ENCODE measurements at places on chromosomes 6 and 20.

GRCh38 chr6:3221578-3221977, 5.9 kb downstream of the TUBB2B start:
- DNase-seq: no peak

DNA sequence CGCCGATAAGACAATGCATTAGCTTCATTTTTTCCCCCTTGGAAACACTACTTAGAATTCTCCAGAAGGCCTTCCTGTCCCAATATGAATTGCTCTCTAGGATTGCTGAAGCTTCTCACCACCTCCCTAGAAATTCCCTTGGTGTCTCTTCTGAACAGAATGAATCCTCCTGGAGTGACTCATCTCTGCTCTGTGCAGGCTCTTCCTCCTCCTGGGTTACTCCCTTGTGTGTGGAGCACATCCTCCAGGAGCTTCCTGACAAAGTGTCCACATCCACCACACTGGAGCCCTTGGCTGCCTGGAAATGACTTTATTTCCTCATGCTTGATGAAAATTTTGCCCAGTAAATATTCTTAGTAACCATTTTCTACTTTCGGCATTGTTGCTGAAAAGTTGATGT, 54.4 kb downstream of the DTNBP1 start:
- DNase-seq: no peak

DNA sequence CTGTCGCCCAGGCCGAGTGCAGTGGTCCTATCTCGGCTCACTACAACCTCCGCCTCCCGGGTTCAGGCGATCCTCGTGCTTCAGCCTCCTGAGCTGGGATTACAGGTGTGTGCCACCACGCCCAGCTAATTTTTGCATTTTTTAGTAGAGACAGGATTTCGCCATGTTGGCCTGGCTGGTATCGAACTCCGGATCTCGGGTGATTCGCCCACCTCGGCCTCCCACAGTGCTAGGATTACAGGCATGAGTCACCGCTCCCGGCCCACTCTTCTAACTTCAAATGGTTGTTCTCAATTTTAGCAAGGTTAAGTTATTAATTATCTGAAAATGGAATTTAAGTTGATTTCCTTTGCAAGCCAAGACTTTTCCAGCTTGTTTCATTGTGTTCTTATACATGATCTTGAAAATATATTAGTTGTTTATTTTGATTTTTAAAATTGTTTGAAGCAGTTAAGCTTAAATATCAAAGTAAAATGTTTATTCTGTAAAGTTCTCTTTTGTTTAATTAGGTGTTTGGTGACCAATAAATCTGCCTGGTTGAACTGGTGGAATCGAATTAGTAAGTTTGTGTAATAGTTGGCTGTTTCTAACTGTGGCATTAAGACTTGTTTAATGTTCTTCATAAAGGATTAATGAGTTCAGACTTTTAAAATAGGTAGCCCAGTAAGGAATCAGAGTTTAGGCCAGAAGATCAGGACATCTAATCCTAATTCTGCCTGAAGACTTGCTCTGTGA, 2.3 kb downstream of the PM20D2 start:
- no peak for DNase-seq

GRCh38 chr6:86682297-86682696, 255.0 kb upstream of the HTR1E start:
- no peak for DNase-seq

- no peak for DNase-seq
Observed at GRCh38 chr6:2581611-2582010, 169.1 kb downstream of the MYLK4 start.

DNA sequence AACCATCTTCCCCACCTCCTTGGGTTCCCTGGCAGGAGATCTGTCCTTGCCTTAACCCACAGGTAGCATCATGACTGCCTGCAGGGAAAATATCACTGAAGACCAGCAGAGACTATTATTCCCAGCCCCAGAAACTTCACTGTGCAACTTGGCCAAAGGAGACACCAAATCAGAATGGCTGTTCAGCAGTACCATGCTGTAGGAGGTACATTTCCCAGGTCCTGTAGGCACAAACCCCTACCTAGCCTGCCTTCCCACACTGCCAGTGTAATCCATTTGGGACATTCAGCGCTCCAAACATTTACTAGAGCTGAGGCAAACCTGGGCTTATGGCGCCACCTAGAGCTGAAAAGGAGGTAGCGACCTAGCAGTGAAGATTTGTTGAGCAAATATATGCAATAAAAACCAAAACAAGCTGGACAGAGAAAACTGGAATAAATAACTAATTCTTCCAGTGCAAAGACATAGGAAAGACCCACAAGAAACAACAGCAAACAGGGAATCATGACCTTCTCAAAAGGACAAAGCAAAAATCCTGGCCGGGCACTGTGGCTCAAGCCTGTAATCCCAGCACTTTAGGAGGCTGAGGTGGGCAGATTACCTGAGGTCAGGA, 60.3 kb downstream of the VTA1 start:
- DNase-seq: no peak

DNA sequence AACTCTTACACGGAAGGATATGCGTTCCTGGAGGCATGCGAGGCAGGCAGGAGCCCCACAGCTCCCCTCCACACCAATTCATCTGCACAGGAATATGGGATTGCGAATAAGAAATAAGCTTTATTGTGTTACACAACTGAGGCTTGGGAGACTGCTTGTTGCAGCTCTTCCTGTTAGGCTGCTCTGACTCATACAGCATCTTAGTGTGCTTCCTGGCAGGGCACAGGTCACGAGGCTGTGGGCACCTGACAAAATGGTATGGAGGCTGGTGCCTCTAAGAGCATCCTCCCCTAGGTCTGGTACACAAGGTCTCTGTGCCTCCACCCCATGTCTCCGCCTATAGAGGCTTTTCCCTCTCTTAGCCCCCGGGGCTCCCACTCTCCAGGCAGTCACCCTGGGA, 6.8 kb downstream of the SLC22A3 start:
- DNase-seq: no peak

GRCh38 chr6:72078096-72078495, 191.7 kb downstream of the RIMS1 start:
- no peak for DNase-seq

- DNase-seq: no peak
Observed at GRCh38 chr6:46719099-46719498, 16.1 kb downstream of the PLA2G7 start.

DNA sequence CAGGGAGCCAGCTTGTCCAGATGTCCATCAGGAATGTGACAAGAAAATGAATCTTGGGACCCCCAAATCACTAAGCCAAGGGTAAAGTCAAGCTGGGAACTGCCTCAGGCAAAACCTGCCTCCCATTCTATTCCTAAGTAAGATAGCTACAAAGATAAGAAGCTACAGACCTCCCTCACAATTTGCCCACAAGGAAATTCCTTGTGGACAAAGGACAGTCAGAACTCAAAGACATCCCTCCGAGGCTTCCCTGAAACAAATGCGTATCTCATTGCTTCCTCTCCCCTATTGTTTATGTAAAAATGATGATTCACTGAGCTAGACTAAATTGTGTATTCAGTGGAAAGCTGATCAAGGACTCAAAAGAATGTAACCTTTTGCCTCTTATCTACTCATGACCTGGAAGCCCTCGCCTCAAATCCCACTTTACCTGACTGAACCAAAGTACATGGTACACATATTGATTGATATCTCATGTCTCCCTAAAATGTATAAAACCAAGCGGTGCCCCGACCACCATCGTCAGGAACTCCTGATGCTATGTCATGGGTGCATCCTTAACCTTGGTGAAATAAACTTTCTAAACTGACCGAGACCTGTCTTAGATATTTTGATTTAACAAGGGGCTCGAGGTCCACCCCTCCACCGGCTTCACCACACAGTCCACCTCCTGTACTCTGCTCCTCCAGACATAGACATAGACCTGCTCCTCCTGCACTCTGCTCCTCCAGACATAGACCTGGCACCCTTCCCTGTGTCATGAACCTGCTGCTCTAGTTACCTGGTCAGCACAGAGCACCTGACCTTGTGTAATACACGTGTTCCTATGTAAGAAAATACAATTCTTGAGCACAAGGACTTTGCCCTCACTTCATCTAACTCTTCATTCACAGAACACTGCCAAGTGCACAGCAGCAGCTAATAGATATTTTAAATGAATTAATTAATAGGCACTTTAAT, 81.4 kb downstream of the WDR27 start:
- no peak for DNase-seq

DNA sequence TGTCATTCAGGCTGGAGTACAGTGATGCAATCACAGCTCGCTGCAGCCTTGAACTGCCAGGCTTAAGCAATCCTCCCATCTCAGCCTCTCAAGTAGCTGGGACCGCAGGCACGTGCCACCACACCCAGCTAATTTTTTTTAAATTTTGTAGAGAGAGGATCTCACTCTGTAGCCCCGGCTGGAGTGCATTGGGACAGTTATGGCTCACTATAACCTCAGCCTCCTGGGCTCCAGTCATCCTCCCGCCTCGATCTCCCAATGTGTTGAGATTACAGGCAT, 86.5 kb downstream of the SERAC1 start:
- DNase-seq: no peak

DNA sequence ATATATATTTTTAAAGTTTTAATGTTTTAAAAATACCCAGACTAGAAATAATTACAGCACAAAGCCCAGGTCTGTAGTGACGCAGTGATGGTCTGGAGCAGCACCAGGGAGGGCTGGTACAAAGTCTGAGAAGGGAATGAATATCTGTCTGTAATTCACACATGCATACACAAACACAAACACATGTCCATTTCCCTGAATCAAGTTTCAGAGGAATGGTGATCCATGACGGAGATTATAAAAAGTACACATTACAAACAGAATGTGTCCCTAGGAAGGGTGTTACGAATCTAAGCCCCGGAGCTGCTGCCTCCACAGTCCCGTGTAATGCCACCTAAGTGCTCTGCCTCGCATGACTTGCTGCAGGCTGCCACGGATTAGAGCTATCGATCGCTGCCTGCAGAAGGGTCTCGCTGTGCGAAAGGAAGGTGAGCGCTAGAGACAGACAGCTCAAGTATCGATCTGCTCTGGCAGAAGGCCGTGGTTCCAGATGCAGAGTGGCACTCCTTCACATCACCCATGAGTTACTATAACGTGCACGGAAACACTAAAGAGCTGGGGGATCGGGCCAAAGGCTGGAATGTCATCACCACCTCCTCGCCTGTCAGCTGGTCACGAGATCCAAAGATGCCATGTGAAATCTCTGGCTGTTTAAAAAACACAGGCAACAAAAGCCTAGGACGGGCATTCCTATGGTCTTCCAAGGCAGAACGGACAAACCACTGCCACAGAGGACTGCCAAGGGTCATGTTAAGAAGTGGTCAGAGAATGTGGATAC, 87.1 kb downstream of the INSM1 start:
- no peak for DNase-seq

- no peak for DNase-seq
Observed at GRCh38 chr20:23268792-23269354, 81.7 kb upstream of the NXT1 start.
